Right ventricle myocardium superior (tissue), 1 donor: ENCODE measurements at places on chromosomes 3 and 15. TPM values are rescaled to one million over a fixed set of nuclear protein-coding genes. Genes with fewer than 3 reads are reported as not detected.
A peak's percentile ranks its signal among the peaks of the same experiment; 100 is the strongest.

DNA sequence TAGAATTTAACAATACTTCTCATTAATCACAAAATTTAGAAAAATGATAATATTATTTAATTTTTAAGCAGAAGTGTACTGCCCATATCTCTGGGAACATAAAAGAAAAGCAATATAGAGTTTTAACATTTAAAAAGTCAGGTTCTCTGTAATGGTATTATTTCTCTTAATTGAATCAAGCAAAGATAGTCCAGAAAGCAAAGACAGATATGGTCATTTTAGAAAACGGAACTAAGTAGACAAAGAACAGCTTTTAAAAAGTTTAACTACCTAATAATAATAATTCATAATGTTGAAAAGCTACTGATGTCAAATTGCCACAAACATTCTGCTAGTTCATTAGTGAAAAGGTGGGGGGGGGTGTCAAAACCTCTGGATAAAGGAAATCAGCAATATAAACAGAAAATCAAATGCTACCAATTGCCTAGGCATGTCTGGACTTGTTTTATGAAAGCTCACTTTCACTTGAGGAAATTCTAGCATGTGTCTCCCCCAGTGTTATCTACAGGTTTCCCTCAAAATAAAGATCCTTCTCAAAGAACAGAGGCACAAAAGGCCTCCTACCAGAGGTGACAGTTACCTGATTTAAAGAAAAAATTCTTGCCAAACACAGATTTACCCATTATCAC is 1.7 kb downstream of the ZMAT3 start:
- no peak for DNase-seq

DNA sequence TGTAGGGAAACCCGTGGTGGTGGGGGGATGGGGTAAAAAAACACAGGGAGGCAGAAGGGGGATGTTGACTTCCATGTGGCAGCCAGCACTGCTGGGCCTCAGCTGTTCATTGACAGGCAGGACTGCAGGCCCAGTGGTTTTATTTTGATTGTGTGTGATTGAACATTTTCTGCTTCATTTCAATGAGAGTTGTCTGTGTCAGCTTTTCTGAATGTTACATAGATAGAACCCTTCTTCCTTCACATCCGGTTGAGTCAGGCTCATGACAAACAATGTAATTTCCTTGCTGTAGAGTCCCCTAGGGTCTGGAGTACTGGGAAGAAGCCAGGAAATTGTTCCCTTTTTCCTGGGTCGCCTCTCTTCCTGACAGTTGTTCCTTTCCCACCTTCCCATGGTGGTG is 8.2 kb upstream of the RPP25 start:
- DNase-seq = no peak

HRG gene
- total RNA-seq = not detected

PRICKLE2 gene
- total RNA-seq = 5.9 TPM

- DNase-seq = no peak
These were observed 91.5 kb downstream of the ITPR1 start for GRCh38 chr3:4584456-4585249.

GRCh38 chr3:150599611-150600297 is 3.4 kb upstream of the SELENOT start:
- no peak for DNase-seq

DNA sequence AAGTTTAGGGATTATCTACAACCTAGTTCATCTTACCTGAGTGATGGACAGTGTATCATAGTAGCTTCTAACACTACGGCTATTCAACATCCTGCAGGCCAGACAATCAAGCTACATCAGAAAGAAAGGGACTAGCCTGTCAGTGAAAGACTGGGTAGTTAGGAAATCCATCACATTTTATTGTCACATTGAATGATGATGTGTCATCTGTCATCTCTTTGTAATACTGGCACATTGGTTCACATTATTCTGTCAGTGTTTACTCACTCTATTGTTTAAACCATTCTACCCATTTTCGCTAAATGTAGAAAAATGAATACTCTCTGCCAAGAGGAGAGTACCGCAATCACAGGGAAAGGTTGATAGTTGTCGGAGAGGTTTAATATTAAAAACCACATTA is 1155.8 kb downstream of the TUSC7 start:
- no peak for DNase-seq

ULK4 gene
- 3.7 TPM for total RNA-seq

CLDN18 gene
- total RNA-seq = not detected

AGBL1 gene
- total RNA-seq = not detected

CHRNA7 gene
- 1.3 TPM for total RNA-seq

- DNase-seq = peak; percentile 52
These were observed 530 bp upstream of the TUBGCP5 start for GRCh38 chr15:23039917-23040281.

GRCh38 chr15:32030795-32031194 is 480 bp downstream of the CHRNA7 start:
- no peak for DNase-seq

ALDH1A3 gene
- total RNA-seq = 2.9 TPM
